ENCODE measurements at places on chromosomes 4 and X.
A peak's percentile ranks its signal among the peaks of the same experiment; 100 is the strongest.

- no peak for ATAC-seq
These were observed 1539.0 kb upstream of the IGFBP7 start for GRCh38 chr4:58649226-58649625.

DNA sequence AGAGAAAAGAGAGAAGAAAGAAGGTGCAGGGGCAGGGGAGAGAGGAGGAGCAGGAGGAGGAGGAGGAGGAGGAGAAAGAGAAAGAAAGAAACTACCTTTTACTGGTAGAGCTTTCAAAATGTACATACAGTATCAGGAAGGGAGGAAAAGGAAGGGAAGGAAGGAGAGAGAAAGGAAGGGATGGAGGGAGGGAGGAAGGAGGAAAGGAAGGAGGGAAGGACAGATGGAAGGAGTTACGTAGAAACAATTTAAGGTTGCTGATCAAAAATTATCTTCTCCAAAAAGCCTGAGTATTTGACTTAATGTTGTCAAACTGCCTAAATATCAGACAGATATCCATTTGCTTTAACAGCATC, 13.4 kb downstream of the TBC1D9 start:
- ATAC-seq = no peak

DNA sequence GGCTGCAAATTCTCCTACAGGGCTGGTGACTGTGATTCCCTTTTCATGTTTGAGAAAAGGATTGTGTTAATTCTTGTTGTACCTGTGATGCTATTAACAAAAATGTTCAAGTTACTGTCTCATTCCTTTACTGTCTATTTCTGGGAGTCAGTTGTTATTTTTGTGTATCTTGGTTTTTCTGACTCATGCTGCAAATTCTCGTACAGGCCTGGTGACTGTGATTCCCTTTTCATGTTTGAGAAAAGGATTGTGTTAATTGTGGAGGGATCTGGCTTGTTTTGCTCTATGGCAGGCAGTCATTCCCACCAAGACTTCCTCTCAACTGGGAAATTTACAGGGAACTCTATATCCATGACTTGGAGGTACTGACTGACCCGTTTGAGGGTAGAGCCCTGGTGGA, 693.4 kb upstream of the INTU start:
- no peak for ATAC-seq

DNA sequence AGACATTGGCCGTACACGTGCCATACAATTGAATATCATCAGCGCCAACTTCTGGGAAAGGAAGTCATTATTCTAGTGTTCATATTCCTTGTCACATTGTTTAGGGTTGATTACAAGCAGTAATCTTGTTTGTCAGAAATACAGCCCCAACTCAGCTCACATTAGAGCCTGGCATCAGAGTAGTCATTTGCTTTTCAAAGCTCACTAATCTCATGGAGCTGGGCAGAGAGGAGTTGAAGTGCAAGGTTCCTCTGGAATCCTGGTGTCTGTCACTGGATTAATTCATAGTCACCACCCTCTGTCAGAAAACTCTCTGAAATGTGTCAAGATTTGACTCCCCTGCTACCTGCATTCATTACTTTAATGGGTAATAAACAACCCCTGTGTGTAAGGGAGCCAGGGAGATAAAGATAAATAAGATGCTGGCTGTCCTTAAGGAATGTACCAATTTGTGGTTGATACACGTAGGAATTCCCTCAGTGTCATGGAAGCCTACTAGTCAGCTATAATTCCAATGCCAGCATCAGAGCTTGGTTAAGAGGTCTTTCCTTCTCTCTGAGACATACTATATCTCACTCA, 43.7 kb upstream of the S100G start:
- no peak for ATAC-seq

GRCh38 chrX:12548746-12549145, 242.5 kb upstream of the PRPS2 start:
- no peak for ATAC-seq

GRCh38 chrX:110852180-110852579, 56.6 kb upstream of the CHRDL1 start:
- no peak for ATAC-seq

- peak; percentile 17 for ATAC-seq
These were observed 669 bp downstream of the IRF2 start for GRCh38 chr4:184473499-184474262.

DNA sequence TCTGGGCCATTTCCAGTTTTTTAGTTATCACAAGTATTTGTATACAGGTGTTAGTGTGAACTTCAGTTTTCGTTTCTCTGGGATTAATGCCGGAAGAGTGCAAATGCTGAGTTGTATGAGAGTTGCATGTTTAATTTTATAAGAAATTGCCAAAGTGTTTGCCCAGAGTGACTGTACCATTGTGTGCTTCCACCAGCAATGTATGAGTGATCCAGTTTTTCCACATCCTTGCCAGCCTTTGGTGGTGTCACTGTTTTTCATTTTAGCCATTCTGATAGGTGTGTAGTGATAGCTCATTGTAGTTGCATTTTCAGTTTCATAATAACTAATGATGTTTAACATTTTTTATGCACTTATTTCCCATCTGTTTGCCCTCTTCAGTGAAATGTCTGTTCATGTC, 18.4 kb downstream of the PLS3 start:
- peak; percentile 24 for ATAC-seq

- peak; percentile 79 for ATAC-seq
These were observed 11.9 kb upstream of the ADH7 start for GRCh38 chr4:99447079-99447478.

DNA sequence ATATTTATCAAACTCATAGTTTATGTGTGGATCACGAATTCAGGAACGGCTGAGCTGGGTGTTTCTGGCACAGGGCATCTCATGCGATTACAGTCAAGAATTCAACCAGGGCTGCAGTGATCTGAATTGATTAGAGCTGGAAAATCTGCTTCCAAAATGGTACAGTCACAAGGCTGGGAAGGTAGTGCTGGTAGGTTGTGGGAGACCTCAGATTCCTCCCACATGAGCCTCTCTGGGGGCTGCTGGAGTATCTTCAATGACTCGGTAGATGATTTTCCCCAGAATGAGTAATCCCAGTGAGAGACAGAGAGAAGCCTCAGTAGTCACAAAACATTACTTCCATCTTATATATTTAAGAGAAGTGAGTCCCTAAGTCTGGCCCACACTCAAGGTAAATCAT, 36.2 kb upstream of the PRDX4 start:
- no peak for ATAC-seq

GRCh38 chr4:184397516-184398163, 76.7 kb downstream of the IRF2 start:
- no peak for ATAC-seq

GRCh38 chr4:113028074-113028473, 21.4 kb upstream of the ANK2 start:
- ATAC-seq = no peak

GRCh38 chrX:9532349-9532748, 67.5 kb downstream of the TBL1X start:
- no peak for ATAC-seq

DNA sequence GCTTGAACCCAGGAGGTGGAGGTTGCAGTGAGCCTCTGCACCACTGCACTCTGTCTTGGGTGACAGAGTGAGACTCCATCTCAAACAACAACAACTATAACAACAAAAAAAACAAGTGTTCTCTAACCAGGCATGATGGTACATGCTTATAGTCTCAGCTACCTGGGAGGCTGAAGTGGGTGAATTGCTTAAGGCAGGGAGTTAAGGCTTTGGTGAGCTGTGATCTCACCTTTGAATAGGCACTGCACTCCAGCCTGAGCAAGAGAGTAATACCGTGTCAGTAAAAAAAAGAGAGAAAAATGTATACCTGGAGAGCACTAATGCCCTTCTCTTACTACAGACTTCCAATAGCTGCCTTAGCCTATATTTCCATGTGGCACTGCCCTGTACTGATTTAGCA, 18.9 kb upstream of the USP9X start:
- no peak for ATAC-seq

DNA sequence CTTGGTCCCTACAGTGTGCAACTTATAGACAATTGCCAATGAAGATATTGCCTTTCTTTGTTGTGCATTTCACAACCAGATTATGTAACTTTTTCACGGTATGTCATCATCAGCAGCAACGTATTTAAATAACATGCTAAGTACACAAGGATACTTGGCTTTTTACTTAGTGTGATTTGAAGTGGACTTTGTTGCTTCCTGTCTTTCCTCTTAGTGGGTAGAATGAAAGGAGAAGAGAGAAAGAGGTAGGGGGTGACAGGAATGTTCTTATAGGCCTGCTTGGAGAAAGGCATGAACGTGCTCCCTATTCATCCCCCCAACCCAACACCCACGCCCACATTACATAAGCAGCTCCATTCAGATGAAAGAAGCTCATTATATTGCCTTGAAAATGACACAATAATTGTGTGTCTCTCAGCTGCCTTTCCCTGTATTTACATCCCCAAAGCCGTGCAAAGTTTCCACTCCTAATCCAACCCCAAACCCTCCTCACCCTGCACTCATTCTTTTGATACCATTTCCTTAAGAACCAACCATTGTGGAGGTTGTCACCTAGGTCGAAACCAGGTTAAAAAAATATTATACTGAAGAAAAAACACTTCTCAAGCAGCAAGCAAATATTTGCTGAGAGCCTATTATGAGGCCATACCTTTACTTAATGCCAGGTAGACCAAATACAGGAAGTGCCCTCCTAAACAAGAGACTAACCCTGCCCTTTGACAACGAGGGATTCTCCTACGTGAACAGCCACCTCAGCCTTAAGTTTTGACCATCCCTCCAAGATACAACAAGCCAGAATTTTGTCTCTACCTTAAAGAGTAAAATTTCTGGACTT, 25.2 kb upstream of the GK start:
- ATAC-seq = no peak

DNA sequence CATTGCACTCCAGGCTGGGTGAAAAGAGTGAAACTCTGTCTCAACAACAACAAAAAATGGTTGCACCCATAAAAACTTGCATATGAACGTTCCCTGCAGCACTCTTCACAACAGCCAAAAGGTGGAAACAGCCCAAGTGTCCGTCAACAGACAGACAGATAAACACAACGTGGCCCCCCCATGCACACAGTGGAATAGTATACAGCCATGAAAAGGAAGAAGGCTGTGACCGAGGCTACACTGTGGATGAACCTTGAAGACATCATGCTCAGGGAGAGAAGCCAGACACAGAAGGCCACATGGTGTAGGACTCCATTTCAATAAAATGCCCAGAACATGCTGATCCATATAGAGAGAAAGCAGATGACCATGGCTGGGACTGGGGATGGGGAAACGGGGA, 33.5 kb upstream of the ASMTL start:
- no peak for ATAC-seq

DNA sequence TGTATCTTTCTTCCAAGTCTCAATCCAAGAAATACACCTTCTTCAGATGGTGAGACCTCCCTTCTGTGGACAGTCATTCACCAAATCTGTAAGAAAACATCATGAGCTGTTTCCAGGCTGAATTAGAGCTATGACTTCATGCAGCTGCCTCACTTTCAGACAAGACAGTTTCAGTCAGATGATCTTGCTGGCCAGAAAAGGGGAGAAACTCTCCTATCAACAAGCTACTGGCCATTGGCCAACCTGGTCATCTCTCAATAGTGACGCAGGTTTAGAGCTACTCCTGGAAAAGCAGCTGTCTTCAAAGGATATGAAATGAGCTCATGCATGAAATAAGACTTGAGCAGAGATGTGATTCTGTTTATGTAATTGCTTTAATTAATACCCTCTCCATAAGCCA, 69.6 kb upstream of the NDP start:
- ATAC-seq = peak; percentile 68

- ATAC-seq = no peak
These were observed 1.5 kb downstream of the CASP6 start for GRCh38 chr4:109701566-109702410.

DNA sequence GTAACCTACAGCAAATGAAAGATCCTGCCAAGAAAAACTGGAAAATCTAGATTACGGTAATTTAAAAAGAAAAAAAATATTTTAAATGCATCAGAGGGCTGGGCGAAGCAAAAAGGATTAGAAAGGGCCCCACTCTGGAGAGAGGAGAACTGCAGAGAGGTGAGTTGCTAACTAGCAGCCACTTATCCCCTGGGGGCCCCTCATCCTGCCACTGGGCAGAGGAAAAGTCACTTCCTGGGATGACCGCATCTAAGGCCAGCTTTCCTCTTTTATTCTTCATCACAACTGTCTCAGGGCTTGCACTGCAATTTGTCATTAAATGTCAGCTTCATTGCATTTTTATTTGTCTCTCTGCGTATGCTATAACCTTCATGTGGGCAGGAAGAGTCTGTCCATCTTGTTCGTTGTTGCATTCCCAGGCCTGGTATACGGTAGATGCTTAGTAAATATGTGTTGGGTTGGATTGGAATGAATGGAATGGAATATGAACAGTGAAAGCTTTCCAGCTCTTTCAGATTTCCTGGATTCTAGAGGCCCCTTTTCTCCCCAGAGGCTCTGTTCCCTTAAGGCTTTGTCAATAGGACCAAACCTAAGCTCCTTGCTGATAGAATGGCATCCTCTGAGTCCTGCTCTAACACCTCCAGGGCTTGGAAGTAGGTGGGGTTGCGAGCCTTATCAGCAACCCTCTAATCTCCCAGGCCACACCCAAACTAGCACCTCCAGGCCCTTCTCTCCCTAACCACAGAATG, 58.9 kb downstream of the TLR10 start:
- ATAC-seq = no peak

- no peak for ATAC-seq
These were observed 212.4 kb upstream of the GRID2 start for GRCh38 chr4:92091335-92091734.

DNA sequence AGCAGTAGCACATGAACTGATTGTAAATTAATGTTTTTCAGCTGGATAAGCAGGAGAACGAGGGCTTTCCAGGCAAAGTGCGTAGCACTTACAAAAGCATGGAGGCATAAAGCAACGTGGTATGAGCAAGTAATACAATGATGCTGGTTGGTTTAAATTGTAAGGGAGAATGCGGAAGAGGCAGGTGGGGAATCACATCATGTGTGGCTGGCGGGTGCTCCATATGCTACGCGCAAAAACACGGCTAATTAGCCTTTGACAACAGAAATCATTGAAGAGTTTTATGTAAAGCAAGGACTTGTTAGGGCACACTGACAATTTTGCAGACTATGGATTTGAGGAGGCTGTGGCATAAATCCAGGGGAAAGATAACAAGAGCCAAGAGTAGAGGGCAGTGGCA, 14.6 kb downstream of the SYTL4 start:
- no peak for ATAC-seq

DNA sequence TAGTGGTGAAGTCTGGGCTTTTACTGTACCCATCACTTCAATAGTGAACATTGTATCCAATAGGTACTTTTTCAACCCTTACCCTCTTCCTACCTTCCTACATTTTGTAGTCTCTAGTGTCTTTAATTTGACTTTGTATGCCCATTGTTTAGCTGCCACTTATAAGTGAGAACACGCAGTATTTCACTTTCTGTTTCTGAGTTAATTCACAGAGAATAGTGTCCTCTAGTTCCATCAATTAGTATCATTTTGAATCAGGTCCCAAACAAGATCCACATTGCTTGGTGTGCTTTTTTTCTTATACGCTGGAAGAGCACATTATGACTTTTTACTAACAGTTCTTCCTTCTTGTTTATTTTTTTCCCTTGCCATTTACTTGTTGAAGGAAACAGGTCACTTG, 176.0 kb upstream of the WDFY3 start:
- ATAC-seq = no peak

DNA sequence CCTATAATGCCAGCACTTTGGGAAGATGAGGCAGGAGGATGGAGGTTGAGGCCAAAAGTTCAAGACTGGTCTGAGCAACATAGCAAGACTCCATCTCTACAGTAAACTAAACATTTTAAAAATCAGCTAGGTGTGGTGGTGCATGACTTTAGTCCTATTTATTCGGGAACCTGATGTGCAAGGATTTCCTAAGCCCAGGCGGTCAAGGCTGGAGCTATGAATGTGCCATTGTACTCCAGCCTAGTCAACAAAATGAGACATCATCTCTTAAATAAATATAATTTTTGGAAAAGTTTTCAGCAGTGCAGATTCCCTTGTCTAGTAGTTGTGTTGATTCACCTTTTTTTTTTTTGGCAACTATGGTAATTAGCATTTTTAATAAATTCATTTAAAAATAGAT, 928.7 kb upstream of the PRKX start:
- ATAC-seq = no peak
